ENCODE measurements at places on chromosomes 11 and 22.
A peak's percentile ranks its signal among the peaks of the same experiment; 100 is the strongest.

DNA sequence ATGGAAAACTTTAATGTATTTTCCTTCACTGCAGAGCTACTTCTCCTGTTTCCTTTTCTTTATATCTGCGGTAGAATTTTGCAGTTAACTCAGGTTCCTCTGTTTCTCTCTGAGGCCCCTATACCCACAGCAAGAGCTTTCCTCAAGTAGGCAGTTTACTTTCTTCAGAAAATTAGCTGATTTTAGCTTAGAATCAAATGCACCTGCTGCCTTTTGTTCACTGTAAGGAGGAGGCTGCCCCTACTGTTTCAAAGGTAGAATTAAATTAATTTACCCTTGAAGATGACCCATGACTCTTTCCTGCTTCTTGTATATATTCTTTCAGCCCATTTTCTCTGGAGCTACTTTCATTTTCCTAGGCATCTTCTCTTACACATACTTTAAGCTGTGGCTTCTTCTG, 68.7 kb upstream of the GDPD4 start:
- DNase-seq: no peak

GRCh38 chr11:61975638-61976419, 8.4 kb upstream of the FTH1 start:
- DNase-seq: no peak

GRCh38 chr11:13552784-13553183, 57.0 kb upstream of the PTH start:
- DNase-seq: no peak

- DNase-seq: peak; percentile 85
These were observed 3.7 kb downstream of the SERPIND1 start for GRCh38 chr22:20777420-20778177.

GRCh38 chr22:25137577-25138525, 61.8 kb upstream of the CRYBB3 start:
- DNase-seq: no peak

DNA sequence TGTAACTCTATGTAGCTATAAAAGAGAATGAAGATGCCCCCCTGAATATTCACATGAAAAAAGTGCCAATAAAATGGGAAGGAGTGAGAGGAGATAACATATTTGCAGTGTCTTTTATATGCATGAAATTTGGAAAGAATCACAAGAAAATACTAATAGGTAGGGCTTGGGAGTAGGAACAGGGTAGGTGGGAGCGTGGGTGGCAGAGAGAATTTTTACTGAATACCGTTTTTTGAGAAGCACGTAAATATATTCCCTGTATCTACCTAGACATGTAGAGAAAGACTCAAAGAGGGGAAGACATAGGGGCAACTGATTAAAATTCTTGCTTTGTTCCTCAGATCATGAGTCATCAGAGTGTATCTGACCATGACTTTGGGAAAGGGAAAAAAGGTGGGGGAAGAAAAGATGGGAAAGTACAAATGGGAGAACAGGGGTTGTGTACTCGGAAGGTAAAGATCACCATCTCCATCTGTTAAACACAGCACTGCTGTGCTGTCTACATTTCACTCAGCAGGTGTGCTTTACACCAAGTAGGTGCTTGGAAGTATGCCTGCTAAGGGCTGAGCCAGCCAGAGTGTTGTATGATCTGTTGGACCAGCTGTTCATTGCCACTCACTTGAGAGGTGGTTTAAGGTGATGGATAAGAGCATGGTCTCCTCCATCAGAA, 16.0 kb downstream of the PRR5L start:
- DNase-seq: no peak

- no peak for DNase-seq
These were observed 24.8 kb downstream of the MYO7A start for GRCh38 chr11:77152846-77153245.

DNA sequence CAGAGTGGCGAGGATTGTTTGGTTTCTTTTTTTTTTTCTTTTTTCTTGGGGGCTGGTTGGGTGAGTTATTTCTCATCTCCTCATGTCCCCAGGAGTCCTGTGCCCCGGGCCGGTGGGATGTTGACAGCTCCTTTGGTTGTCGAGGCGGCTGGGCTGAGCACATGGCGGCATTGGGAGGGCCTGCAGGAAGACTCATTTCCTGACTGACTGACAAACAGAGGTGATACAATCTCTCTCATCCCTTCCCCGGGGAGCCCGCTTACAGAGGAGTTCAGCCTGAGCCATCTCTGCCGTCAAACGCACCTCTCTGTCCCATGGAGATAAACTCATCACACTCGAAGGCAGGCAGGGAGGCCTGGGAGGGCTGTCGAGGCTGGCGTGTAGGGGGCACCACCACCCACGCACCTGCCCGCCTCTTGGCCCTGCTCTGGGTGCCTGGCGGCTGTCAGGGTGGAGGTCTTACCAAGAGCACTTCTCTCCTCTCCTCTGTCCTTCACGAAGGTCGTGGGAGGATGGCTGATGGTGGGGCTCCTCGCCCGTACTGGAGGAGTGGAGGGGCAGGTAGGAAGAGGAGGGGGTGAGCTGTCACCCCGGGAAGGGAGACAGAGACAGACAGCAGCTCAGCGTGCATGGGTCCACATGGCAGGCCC, 60.0 kb upstream of the NECTIN1 start:
- DNase-seq: no peak

DNA sequence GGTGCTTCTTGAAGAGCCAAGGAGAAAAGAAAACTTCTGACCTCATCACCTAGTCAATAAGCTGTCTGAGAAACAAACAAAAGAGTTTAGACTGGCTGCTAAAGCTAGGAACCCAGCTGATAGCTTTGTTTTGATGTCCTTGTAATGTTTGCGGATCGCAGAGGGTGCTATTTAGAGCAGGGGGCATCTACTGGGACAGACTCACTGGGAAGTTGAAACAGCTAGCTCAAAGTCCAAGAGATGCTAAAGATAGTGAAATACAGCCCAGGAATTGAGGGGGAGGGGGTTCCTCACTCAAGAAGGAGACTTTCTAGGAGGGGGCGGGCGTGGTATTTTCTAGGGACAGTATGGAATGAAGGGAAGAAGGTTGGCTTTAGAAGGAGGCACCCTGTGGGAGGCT, 18.9 kb downstream of the ZBTB16 start:
- DNase-seq: no peak

DNA sequence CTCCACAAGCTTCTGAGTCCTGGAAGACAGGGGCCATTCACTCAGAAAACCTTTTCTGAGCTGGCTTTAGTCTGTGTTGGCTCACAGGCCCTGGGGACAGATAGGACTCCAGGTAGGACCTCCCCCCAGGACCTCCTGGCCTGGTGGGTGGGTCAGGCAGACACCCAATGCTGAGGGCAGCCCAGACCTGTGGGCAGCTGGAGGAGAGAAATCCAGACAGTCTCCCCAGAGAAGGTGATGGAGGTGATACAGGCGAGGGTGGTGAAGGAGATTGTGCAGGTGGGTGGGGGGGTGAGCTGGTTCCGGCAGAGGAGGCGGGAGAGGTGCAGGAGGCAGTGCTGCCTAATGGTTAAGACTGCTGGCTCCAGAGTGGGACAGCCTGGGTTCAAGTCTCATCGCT, 15.6 kb downstream of the LRRC32 start:
- no peak for DNase-seq

- DNase-seq: peak; percentile 91
These were observed at the start of the genes NLRP14 and ZNF214 for GRCh38 chr11:7020183-7020917. TSS of gene NLRP14 (plus strand) at chr11:7020479. CDS start at chr11:7038587, 18,108 bp downstream. TSS of gene ZNF214 (minus strand) at chr11:7020346. CDS start at chr11:7002835, 17,511 bp downstream.
